CD4-positive, alpha-beta T cell treated with Interleukin-4 for 4 hours (primary cell): ENCODE measurements at places on chromosomes 5 and 9.

DNA sequence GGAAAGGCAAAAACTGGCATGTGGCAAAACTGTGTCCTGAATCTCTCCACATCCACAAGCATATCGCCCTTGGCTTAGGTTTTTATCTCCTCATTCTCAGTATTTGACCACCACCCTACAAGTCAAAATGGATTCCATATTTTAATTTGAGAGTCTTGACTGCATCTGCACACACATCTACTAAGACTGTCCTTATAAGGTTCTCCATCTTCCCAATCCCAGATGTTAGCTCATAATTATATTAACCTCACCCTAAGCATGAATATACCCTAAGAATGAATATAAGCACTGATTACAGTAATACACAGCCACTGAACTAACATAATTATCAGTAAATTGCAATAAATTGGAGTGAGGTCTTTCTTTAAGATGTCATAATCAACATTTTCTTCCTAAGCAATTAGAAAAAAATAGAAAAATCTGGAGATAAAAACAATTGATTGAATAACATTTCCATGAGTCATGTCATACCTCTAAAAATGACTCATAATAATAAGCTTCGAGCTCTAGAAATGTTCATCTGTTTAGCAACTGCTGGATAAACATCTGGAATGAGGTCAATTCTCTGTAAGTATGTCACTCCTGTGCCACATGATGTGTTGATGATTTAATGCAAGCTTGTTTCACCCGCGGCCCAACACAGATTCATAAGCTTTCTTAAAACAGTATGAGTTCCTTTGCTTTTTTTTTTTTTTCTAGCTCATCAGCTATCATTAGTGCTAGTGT lies 39.9 kb upstream of the PAM start:
- DNase-seq = no peak

DNA sequence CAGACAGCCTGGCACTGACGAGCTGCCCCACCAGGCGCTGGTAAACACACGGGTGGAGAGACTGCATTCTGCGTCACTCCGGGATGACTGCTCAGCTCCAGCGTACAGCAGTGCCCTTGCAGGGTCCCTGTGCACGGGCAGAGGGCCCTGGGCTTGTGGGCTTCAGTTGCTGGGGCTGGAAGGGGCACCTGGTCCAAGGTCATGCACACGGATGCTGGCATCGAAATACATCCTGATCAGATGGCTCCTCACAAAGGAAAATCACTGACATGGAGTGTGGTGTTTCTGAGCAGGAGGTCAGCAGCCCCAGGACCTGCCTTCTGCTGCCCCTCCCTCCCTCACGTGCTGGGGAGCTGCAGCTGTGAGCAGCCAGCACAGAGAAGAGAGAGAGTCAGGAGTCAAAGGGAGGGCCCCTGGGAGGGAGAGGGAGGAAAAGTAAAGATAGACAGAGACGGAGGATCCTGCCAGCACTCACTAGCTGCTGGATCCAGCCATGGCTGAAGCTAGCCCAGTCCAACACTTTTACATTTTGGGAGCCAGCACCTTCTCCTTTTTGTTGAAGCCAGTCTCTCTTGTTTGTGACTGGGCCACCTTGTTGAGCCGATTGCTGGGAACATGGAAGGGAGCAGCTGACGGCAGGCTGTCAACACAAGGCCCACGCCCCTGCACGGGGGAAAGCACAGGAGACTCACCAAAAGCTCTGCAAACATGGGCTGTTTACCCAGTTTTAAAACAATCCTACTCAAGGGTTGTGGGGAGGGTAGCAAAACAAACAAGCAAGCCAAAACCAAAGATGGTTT lies 166.5 kb upstream of the PHYKPL start:
- DNase-seq = no peak

GRCh38 chr5:65204966-65205365 lies 276.8 kb downstream of the ADAMTS6 start:
- DNase-seq = no peak

- DNase-seq = no peak
Observed at GRCh38 chr5:101942321-101942882, 353.7 kb downstream of the SLCO4C1 start.

DNA sequence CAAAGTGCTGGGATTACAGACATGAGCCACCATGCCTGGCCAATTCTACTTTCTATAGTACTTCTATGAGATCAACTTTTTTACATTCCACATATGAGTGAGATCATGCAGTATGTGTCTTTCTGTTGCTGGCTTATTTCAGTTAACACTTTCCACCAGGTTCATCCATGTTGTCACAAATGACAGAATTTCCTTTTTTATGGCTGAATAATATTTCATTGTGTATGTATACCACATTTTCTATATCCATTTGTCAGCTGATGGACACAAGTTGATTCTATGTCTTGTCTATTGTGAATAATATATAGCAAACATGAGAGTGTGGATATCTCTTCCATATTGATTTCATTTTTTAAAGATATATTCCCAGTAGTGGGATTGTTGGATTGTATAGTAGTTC lies 17.2 kb downstream of the NLN start:
- DNase-seq = no peak
